ENCODE measurements at places on chromosomes 7 and 10.

GRCh38 chr10:17409170-17409733, 45.1 kb downstream of the ST8SIA6 start:
- peak; percentile 40 for DNase-seq

DNA sequence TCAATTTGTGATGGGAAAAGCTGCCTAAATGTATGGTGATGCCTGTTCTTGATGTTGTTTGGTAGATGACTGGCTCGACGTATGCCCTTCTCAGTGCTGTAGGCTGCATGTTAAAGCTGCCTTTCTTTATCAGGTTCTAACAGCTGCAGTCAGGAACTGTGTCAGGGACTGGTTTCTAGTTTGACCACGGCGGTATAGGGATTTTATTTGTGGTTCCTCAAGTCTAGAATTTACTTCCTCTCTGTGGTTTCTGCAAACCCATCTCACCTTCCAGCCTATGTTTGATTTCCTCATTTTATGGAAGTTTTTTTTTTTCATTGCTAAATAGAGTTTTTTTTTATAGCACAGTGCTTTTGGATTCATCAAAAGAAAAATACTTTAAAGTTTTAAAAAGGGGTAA, 26.5 kb downstream of the LMTK2 start:
- DNase-seq = peak; percentile 91

GRCh38 chr10:50470345-50470744, 153.4 kb downstream of the SGMS1 start:
- DNase-seq = peak; percentile 12

GRCh38 chr10:124710266-124710881, 33.8 kb downstream of the FAM53B start:
- DNase-seq = no peak

- no peak for DNase-seq
These were observed 226.8 kb downstream of the SKAP2 start for GRCh38 chr7:26637610-26638009.

DNA sequence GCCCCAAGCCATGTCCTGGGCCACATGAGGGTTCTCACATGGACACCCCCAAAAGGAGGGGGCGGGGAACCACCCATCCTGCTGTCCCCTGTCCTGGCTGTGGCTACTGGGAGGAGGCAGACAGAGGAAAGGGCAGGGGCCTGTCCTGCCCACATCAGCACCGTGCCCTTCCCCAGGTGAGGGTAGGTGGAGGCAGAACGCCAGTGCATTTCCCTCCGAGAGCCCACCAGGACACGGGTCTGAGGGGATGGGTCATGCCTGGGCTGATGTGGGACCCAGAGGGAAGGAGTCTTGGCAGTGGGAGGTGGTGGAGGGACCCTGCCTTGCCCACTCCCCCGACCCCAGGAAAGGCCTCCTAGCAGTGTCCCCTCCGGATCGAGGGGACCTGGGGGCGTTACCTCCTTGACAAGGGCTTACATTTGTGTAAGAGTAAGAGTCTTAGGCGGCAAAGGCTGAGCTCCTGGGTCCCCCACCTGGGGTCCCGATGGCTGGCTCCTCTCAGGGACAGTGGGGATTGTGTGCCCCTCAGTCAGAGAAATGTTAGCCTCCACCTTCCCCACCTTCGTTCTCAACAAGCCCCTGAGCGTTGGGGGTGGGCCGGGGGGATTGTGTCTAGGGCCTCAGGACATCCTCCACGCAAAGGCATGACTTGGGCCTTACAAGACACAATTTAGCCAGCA, 6.1 kb downstream of the CRYGN start:
- no peak for DNase-seq

DNA sequence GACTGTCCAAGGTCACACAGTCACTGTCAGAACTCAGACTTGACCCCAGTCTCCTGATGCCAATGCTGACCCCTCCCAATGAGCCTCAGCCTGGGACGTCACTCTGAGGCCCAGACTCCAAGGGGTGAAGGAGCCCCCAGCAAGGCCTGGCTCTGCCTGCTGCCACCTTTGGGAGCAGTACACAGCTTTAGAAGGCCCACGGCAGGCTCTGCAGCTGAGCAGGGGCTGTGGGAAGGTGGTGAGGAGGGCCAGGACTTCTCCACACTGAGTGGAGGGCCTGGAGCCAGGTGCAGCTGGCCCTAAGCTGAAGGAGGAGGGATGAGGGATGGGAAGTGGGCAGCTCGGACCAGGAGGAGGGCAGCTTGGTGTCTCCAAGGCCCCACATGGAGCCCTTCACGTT, 23.9 kb upstream of the ZMIZ1 start:
- no peak for DNase-seq

GRCh38 chr7:101687791-101688182, 58.7 kb upstream of the MYL10 start:
- no peak for DNase-seq

DNA sequence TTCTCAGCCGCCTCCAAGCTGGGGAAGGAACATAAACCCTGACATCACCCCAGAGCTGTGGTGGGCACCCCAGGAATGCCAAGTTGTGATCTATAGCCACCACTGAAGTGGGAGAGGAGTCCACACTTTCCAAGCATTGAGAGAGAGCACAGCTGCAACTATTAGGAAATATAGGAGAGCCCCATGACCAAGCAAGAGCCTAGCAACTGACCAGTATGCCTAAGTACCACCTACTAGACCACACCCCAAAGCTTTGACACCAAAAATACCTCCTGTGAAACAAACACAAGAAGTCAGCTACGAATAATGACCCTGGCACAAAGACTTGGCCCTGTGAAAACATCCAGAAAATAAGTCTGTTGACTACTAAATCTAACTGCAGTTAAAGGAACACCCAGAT, 804.1 kb upstream of the IGFBP3 start:
- no peak for DNase-seq

DNA sequence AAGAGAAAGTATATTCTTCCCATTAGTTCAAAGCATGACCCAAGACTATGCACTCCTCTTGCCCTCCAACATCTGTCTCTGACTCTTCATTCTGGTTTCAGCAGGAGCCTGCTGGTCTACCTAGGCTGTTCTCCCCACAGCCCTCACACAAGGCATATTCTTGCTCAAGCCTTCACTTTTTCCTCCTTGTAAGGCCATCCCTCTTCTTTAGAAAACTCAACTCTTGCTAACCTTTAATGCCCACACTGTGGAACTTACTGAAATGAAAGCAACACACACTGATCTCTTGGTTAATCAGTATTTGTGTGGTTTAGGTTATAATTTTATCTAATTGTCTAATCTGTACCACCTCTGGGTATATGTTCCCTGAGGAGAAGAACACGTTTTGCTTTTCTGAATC, 75.8 kb downstream of the PRKCQ start:
- DNase-seq = no peak

GRCh38 chr10:72875250-72876055, 18.1 kb upstream of the OIT3 start:
- peak; percentile 41 for DNase-seq

GRCh38 chr7:149713061-149713730, 60.2 kb downstream of the ZNF467 start:
- DNase-seq = no peak

- DNase-seq = no peak
These were observed 30.0 kb downstream of the DUSP5 start for GRCh38 chr10:110527731-110528171.
